ENCODE measurements at places on chromosomes 13 and 19.
A peak's percentile ranks its signal among the peaks of the same experiment; 100 is the strongest.

DNA sequence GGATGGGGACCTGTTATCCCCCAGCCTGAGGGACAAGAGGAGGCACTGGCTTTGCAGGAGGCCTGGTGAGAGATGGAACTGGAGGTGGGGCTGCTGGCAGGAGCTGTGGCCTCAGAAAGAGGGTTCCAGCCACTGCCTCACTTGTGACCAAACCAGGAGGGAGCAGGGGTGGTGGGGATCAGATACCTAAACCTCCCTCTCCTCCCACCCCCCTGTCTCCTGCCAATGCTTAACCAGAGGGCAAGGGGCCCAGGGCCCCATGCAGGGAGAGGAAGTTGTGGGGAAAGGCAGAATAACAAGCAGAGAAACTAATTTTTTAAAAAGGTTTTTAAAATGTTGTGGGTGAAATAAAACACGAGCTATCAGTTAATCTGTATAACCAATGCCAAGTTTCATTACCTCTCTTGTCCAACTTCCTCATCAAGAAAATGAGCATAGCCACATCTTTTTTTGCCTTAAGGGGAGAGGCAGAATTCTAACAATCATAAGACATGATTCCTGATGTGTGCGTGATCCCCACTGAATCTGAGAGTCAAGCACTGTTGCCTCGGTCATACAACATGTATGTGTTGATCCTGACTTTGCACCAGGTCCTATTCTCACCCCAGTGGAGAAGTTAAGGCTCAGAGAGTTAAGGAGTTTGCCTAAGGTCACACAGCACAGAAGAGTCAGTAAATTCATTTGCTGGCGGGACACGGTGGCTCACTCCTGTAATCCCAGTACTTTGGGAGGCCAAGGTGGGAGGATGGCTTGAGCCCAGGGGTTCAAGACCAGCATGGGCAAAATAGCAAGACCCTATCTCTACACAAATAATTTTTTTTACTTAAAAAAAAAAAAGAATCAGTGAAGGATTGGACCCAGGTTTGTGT, 12.9 kb downstream of the FXYD5 start:
- no peak for DNase-seq

- no peak for DNase-seq
Observed at GRCh38 chr19:51926426-51926783, 867 bp upstream of the ZNF613 start.

GRCh38 chr19:16200038-16201010, 2.6 kb downstream of the AP1M1 start:
- DNase-seq: peak; percentile 7

- no peak for DNase-seq
Observed at GRCh38 chr13:46605076-46605824, 52.3 kb downstream of the LRCH1 start.

- peak; percentile 78 for DNase-seq
Observed at GRCh38 chr19:4730740-4731171, 7.1 kb upstream of the DPP9 start.

DNA sequence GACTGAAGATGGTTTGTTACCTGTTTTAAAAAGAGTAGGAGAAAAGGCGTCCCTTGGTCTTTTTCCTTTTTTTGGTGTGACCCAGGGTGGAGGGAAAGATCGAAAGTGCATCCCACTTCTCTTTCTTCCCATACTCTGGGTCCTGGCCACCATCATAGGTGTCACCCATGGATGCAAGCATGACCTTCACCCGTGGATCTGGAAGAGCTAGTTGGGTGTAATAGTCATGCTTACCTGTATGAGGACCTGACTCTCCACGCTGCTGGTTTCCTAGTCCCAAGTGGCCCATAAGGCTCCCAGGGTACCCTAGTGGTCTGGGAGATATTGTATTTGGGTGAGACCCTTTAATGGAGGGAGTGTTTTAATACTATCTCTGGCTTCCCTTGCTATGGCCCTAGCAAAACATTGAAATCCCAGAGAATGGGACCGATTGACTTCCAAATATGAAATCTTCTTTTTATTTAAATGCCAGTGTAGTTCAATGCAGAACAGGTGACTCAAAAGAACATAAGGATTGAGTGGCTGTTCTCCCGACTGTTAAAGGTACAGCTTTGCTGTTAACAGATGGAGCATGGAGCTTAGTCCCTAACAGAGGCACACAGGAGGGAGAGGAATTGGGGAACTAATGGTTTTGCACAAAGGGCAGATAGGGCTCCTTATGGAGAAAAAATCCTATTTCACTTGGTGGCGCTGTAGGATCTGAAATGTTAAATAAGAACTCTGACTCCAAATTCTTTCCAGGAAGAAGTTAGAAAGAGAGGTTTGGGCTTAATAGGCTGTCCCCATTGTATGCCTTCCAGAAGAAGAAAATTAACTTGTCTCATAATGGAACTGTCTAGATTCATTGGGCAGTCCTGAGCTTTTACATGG, 7.0 kb upstream of the ZNF550 start:
- no peak for DNase-seq

DNA sequence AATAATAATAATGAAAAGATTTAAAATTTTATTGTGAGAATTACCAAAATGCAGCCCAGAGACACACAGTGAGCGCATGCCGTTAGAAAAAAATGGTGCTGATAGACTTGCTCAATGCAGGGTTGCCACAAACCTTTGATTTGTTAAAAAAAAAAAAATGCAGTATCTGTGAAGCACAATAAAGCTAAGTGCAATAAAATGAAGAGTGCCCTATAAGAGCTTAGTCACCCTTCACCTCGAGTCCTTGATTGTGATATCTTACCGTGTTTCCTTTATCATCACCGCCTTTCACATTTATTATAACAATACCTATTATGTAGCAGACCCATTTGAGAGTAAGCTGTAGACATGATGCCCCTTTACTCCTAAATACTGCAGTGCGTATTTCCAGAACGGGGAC, 83.2 kb downstream of the SLC6A16 start:
- no peak for DNase-seq

- DNase-seq: peak; percentile 53
Observed at GRCh38 chr19:13764821-13765394, 586 bp downstream of the MRI1 start.

GRCh38 chr19:30227661-30228112, 144.5 kb upstream of the ZNF536 start:
- DNase-seq: peak; percentile 73

DNA sequence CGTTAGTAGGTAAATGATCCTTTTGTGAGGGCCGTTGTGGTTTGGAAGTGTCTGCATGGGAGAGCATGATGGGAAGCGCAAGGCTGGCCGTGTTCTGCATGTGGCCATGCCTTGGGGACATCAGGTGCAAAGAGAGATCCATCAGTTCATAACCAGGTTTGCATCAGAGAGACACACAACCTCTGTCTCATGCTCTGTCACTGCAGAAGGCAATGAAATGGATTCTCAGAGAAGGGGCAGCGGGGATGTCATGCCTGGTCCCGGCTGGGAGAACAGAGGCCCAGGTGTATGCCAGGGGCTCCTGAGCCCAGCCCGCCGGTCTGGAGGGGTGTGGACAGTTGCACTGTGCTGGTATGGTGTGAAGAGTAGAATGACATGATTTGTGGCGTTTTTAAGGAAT, 60.2 kb downstream of the GGACT start:
- no peak for DNase-seq

DNA sequence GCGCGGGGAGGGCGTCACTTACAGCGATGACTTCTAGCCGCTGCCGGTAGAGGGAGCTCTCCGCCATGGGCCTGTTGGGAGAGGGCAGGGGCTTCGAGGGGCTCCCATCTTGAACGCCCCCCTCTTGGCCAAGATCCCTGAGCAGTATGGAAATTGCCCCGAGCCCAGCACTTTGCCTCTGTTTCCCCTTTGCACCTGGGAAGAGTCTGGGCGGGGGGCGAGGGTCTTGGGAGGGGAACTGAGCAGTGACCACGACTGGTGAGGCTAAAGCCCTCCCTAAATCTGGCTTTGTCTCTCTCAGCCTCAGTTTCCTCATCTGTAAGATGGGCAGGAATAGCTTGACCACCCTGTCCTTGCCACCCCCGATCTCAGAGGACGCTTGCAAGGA, 2.8 kb downstream of the PALM3 start:
- peak; percentile 62 for DNase-seq

DNA sequence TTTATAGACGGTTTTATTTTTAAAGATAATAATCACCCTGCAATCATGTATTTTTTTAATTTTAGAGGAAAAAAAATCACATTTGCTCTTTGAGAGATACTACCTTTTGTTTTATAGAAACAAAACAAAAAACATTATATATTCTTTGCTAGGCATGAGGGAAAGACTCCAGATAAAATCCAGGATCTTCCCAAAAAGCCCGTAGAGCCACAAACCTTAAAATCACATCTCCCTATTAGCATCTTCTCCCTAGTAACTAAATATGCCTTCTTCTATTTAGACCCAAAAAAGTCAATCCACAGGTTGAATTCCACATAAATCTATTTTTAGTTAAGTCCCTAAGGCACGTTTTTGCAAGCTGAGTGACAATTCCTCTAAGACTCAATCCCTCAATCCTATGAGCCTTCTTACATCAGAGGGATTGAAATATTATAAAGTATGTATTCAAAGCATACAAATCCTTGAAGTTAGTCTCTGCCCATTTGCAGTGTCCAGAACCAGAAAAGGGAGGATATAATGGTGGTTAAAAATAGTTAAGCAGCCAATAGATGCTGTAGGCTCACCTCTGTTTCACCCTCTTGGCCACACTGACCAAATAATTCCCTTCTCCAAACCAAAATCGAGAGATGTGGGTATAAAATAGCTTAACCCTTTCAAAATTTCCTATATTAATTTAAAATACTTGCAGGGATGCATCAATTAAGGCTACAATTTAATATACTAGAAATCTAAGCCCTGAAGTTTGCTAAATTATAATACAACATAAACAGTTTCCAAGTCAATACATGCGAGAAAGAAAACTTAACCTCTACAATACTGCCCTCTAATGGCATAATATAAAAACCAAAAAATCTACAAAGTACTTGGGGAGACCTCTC, 64.0 kb downstream of the SERP2 start:
- no peak for DNase-seq

DNA sequence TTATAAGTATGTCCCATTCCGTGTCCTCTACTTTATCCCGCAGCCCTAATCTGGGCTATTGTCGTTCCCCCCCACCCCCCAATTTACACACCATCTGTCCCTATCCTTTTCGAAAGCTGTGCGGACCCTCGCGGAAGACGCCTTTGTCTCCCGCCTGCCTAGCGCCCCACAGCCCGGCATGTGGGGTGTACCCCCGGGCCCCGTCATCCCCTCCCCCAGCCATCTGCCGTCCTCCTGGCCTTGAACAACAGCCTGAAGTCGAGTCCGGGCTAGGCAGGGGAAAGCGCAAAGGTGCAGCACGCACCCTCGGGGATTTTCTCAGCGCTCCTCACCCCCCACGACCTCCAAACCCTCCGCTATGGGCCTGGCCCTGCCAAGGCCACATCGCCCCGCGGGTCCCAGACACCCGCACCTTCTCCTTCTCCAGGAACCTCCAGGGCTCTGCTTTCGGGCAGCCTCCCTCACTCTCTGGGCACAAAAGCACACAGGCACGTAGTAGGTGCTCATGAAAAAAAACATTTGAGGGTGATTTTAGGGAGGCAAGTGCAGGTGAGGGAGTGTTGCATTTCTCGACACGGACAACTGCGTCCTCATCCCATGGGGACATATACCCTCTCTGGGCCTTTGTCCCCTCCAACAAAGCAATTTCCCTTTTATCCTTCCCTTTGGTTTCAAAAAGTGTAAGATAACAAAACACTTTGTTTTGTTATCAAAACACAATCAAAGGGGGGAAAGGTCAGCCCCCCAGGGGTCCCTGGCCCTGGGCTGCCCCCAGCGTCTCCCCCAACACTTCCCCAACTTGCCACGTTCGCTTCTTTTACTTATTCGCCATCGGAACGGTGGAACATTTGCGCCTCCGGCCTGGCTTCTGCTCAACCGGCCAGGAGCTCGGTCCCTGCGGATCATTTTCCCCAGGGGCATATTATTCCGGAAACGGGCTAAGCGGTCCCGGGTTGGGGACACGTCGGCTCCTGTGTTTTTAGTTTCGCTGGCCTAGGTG, 16.4 kb downstream of the CCDC124 start:
- DNase-seq: peak; percentile 32

GRCh38 chr13:88104576-88104975, 433.4 kb downstream of the SLITRK5 start:
- DNase-seq: no peak

DNA sequence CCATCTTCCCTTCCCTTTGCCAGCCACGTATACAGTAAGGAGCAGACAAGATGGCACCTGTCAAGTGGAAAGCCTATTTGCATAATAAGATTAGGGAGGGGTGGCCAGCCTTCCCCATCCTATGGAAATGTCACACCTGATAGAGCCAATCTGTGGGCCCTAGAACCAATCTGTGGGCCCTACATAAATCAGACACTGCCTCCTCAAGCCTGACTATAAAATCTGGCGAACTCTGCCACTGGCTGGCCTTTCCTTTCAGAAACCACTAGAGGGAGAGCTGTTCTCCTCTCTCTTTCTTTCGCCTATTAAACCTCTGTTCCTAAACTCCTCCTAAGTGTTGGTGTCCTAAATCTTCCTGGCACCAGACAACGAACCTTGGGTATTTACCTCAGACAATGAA, 231.5 kb upstream of the KLHL1 start:
- DNase-seq: no peak

DNA sequence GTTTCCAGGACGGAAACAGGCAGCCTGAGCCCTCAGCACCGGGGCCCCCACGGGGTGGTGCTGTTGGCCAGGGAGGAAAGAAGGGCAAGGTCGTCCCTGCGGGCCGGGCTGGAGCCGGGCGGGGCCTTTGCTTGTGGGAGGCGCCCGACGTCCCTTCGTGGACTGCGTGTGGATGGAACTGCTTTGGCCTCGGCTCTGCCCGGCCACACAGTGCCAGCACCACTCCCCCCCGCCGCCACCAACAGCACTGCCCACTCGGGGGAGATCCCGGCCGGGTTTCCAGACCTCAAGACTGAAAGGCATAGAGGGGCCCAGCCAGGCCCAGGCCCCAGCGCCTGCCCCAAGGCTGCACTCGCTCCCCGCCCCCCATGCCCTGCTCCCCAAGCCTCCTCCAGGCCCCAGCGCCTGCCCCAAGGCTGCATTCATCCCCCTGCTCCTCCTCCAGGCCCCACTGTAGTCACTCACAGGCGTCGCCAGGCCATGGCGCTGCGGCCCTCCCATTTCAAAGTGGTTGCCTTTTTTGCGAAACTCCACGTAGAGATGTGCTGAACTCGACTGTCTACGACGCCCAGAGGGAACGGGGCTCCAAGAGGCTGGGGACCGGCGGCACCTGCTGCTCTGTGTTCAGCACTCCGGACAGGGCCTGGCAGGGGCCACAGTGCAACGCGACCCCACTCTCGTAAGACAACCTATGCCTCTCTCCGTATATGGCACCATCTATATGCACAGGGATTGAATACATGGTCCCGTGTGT, 22.5 kb downstream of the C13orf46 start:
- DNase-seq: peak; percentile 79

Data from activated CD4-positive, alpha-beta memory T cell treated with anti-CD3 and anti-CD28 coated beads for 36 hours (primary cell).